ENCODE measurements at places on chromosomes 3 and 15.

- no peak for DNase-seq
Measured at GRCh38 chr3:121405631-121406030, 140.2 kb downstream of the POLQ start.

- DNase-seq, result peak; percentile 24
Measured at GRCh38 chr15:41933771-41934170, 38.6 kb downstream of the EHD4 start.

GRCh38 chr15:49155834-49156627, 632 bp upstream of the COPS2 start:
- DNase-seq, result peak; percentile 8

DNA sequence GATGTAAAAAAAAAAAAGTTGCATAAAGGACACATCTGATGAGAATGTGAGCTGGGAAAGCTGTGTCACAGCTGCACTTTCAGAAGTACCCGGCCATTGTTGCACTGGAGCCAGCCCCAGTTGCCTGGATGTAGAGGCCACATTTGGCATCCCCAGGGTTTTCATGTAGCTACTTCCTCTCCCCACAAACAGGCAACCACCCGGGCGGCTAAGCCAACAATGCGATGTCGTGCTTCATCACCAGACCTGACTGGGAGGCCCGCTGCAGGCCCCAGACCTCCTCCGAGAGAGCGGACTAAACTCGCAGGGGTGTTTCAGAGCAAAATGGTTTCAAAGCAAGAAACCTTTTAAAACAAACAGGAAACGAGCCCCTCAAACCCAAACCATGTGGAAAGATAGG, 142.3 kb downstream of the TMCO5A start:
- DNase-seq, result no peak

GRCh38 chr15:46786590-46787285, 930.6 kb upstream of the SEMA6D start:
- DNase-seq, result no peak

- no peak for DNase-seq
Measured at GRCh38 chr3:44996556-44996969, 20.5 kb downstream of the EXOSC7 start.

GRCh38 chr15:37837276-37837675, 97.2 kb upstream of the TMCO5A start:
- DNase-seq, result no peak

DNA sequence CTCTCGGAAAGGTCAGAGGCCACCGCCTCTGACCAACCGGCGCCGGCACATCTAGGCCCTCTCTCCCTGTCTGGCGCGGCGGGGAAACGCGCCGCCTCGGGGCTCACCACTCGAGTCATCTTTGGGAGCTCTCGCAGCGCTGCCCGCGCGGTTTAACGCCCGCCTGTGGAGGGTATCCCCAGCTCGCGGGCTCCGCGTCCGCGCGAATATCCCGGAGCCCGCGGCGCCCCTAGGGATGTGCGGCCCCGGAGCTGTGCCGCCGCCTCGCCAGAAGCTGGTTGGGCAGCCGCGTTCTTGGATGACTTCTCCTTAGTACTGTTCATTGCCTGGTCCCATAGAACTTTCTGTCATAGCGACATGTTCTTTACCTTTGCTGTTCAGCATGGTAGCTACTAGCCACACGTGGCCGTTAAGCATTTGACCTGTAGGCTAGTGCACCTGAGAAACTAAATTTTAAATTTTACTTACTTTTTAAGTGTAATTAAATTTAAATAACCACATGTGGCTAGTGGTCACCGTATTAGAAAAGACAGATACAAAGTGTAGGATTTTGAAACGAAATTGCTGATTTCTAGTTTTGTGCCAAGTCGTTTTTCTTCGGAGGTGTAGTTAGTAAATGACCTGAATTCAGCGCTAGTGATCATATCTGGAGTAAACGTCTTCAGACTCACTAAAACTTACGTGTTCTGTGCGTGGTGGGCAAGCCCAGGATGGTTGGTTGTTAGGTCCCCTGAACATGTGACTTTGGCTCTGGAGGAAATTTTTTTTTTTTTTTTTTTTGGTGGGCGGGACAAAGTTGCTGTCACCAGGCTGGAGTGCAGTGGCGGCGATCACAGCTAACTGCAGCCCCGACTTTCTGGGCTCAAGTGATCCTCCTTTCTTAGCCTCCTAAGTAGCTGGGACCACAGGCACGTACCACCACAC, 835 bp downstream of the ARIH2 start:
- peak; percentile 56 for DNase-seq

DNA sequence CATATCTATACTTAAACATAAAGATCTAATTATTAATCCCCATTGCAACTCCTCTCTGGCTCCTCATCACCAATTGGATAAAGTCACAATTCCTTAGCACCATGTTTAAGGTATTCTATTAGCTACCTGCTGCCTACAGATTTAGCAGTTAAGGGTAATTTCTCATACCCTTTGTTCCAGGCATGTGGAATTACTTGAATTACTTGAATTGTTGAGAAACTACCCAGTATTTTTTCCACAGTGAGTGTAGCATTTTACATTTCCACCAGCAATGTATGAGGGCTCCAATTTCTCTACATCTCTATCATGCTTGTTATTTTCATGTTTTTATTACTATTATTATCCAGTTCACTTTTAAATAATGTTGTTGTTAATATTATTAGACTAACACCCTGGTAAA, 86.4 kb downstream of the P2RY1 start:
- DNase-seq, result no peak

- no peak for DNase-seq
Measured at GRCh38 chr15:68990231-68990991, 24.1 kb upstream of the NOX5 start.

DNA sequence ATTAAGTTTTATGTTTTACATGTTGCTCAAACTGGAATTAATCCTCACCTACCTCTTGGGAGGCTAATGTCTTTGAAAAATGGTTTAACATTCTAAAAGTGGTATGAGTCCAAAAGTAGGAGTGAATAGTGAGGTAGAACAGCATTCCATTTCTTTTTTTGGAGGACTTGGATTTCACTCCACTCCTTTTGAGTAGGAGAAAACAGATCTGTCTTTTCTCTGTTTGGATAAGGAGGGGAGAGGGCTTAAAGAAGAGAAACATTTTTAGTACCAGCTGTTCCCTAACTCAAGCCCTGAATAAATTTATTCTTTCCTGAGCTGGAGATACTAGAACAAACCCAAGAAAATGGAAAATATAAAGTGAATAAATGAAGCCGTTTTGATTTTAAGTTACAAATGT, 687.9 kb downstream of the MECOM start:
- DNase-seq, result no peak

DNA sequence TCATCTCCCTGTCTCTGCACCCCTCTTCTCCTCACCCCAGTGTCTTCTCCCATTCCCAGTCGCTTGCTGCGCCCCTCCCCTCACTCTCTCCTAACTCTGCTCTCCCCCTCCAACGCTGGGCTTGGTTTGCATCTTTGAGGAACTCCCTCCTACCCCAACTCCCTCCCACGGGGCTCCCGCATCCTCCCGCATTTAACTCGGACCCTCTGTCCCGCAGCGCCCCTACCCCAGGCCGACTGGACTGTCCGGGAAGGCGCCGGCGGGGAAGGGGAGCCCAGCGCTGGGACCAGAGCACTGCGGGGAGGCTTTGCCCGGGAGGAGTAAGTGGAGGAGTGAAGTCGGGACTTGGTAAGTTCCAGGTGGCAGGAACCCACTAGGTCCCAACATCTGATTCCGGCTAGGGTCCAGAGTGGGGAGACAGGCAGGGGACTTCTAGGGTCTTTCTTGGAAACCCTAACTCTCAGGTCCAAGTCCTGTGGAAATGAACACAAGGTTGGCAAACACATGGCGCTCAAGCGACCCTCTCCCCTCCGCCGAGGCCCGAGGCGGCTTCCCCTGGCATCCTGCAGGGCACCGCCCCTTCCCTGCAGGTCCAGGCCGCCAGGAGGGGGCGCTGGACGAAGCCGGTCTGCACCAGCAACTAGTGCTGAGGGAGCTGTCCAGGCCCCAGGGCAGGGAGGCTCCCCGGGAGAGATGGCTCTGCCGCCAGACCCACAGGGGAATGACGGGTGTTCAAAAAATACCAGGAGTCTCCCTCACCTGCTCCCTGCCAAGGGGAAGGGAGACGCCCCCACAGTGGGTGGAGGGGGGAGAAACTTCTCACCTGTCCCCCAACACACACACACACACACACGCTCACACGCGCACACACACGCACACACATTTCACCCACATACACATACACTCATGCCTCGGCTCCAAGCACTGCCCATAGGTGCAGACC, 53.2 kb downstream of the LHFPL4 start:
- DNase-seq, result peak; percentile 82

DNA sequence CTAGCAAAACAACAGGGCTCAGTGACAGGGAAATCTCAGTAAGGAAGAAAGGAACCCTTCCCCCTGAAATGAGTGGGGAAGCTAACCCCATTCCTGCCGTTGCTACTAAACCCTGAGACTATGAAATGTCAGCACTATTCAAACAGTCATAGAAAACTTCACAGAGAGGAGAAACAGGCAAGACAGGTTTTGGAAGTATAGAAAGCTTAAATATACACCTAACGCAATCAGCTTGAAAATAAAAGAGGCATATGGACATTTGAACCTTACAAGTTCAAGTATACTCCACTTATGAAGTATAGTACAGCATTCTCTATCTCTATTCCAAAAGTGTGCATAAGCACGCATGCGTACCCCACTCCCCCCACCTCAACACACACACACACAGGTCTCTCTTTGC, 17.6 kb upstream of the FRMD4B start:
- DNase-seq, result no peak

GRCh38 chr15:82790321-82790720, 15.5 kb downstream of the FSD2 start:
- no peak for DNase-seq

DNA sequence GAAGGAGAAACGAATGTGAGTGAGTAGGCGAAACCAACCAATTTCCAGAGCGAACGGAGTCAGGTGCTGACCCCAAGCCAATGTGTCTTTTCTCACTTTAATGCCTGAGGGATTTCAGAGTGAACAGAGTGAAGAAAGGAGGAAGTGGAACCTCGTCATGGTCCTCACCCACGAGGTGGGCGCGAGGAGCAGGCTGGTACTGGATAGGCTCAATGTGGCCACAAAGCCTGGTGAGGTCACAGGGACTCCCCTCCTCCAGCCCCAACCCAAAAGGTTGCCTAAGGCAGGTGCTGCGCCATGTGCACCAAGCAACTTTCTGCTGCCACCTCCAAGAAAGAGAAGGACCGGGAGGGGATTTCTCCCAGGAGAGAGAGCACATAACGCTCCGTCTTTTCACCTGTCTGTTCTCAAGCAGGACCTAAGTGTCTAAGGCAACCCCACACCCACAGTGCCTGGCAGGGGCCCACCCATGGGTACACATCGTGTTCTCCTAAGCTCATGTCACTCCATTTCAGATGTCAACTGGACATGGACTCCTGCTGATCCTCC, 3.8 kb downstream of the NRROS start:
- peak; percentile 47 for DNase-seq

DNA sequence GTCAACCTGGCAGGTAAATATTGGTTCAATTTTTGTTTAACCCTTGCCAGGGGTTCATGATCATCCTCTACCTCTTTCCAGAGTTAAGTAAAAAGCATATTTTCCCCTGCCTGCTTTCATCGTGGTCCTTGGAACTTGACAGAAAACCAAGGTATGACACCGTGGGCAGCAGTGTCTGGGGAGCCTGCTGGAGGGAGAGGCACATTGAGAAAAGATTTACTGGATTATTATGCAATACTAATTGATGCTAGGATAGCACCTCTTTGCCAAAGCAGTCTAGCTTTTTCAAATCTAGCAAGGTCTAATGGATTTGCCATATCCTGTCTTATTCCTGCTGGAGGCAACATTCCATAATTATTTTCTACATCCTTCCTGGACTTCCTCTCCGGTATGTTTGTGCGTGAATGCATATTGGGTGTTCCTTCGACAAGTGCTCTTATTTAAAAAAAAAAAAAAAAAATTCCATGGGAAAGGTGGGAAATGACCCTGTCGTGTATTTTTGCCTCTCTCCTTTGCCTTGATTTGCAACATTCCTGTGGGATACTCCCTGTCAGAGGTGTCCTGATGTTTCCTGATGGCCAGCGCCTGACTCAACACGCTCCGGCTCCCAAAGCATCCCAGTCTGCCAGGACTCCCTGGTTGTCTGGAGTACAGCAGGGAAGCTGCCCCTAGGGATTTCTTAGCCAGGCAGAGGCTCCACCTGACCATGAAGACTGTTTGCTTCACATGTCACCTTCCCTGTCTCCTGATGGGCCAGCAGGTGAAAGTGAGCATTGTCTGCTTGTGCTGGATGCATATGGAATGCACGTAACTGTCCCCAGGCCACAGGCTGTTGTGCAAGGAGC, 6.3 kb downstream of the BHLHE40 start:
- peak; percentile 30 for DNase-seq

- DNase-seq, result no peak
Measured at GRCh38 chr3:8571256-8571655, 69.6 kb downstream of the LMCD1 start.

Data from activated CD4-positive, alpha-beta T cell treated with anti-CD3 and anti-CD28 coated beads, Interleukin-2, amount 50 U/mL, for 48 hours (primary cell).